ENCODE measurements at places on chromosomes 7 and 10. TPM values are rescaled to one million over a fixed set of nuclear protein-coding genes. Genes with fewer than 3 reads are reported as not detected.

The RELN gene
- polyA plus RNA-seq = 3.5 TPM

The CLCN1 gene
- polyA plus RNA-seq = 2.6 TPM

The EVX1 gene
- polyA plus RNA-seq = not detected

The OAT gene
- polyA plus RNA-seq = 57.2 TPM

The YAE1 gene
- polyA plus RNA-seq = 23.2 TPM

The ERVW-1 gene
- 1.4 TPM for polyA plus RNA-seq

The AKR1D1 gene
- 0.06 TPM for polyA plus RNA-seq

The ADAMTS14 gene
- polyA plus RNA-seq = 17.9 TPM

The SRRM3 gene
- 0.63 TPM for polyA plus RNA-seq

The BMI1 gene
- polyA plus RNA-seq = 53.3 TPM

The AMZ1 gene
- 0.29 TPM for polyA plus RNA-seq

The MMD2 gene
- not detected for polyA plus RNA-seq

The ACSM6 gene
- not detected for polyA plus RNA-seq

The PPRC1 gene
- polyA plus RNA-seq = 28.2 TPM

The CALD1 gene
- polyA plus RNA-seq = 98.8 TPM

The C10orf105 gene
- 0.06 TPM for polyA plus RNA-seq

The SYT15B gene
- polyA plus RNA-seq = 0.77 TPM

The CPA5 gene
- 2.0 TPM for polyA plus RNA-seq

The SPDYE3 gene
- 5.7 TPM for polyA plus RNA-seq

All from forelimb muscle (tissue), 1 donor.